ENCODE measurements at places on chromosomes 12 and 14.

GRCh38 chr14:44149597-44149996, 357.5 kb downstream of the FSCB start:
- no peak for DNase-seq

DNA sequence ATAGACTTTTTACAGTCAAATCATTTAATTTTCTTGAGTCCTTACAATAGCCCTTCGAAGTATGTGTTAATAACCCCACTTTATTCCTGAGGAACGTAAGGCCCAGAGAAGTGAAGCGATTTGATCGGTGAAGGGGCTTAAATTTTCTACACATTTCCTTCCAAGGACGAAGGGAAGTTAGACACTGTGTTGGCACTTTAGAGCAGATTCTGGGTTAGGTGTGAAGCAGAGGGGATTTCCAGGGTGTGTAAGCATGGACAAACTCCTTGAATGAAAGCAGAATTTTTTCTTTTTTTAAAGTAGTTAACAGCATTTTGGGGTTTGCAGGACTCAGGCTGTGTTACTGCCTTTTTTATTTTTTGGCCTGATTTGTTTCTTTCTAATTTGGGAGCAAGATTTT, 38.9 kb downstream of the PRORP start:
- no peak for DNase-seq

DNA sequence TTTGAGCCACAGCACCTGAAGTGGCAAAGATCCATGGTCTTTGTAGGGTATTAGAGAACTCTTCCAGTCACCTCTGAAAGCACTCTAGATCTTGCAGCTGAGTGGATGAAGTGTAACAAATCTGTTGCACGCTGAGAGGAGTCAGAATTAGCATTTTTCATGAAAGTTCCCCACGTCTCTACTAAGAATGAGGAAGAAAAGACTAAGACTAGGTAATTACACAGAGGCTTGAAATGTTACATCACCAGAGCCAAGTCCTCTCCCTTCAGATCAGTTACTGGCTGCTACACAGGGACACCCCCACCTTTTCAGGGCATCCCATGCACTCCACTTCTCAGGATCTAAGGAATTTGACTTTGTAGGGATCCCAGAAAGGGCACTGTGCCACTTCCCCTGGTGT, 98.6 kb upstream of the FKBP4 start:
- DNase-seq = no peak

DNA sequence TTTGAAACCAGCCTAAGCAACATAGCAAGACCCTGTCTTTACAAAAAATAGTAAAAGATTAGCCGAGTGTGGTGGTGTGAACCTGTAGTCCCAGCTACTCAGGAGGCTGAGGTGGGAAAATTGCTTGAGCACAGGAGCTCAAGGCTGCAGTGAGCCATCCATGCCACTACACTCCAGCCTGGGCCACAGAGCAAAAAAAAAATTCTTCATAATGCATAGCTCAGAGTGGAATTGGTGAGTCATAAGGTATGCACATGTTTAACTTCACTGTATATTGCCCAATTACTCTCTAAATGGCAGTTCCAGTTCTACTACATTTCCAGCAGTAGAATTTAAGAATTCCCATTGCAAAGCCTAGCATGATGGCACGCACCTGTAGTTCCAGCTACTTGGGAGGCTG, 26.8 kb upstream of the CLIP1 start:
- DNase-seq = no peak

GRCh38 chr14:68814238-68814538, 21.3 kb upstream of the ZFP36L1 start:
- no peak for DNase-seq
